ENCODE measurements at places on chromosomes 13 and 19. TPM values are rescaled to one million over a fixed set of nuclear protein-coding genes. Genes with fewer than 3 reads are reported as not detected.

CLDN10 gene
- 1.7 TPM for total RNA-seq

TNFSF9 gene
- 11.3 TPM for total RNA-seq

IL11 gene
- 1.7 TPM for total RNA-seq

OR10H1 gene
- total RNA-seq = not detected

ZNF773 gene
- total RNA-seq = 16.9 TPM

SLC35E1 gene
- 34.9 TPM for total RNA-seq

LYPD4 gene
- not detected for total RNA-seq

PCDH20 gene
- total RNA-seq = 3.1 TPM

CPAMD8 gene
- 0.96 TPM for total RNA-seq

HSPH1 gene
- total RNA-seq = 32.4 TPM

NLRP12 gene
- not detected for total RNA-seq

IGFL1 gene
- not detected for total RNA-seq

C3 gene
- total RNA-seq = 32.8 TPM

CD79A gene
- 0.48 TPM for total RNA-seq

PSG1 gene
- under 0.01 TPM for total RNA-seq

CYP2A6 gene
- total RNA-seq = not detected

RNF225 gene
- total RNA-seq = 3.0 TPM

TRIM13 gene
- 40.9 TPM for total RNA-seq

PSENEN gene
- total RNA-seq = 18.1 TPM

PIN1 gene
- 89.2 TPM for total RNA-seq

CCDC169 gene
- 0.24 TPM for total RNA-seq

IL17D gene
- 0.24 TPM for total RNA-seq

CABP5 gene
- not detected for total RNA-seq

PBX4 gene
- total RNA-seq = 0.21 TPM

CAMSAP3 gene
- total RNA-seq = 12.3 TPM

C13orf42 gene
- not detected for total RNA-seq

COL5A3 gene
- 1.2 TPM for total RNA-seq

ZNF649 gene
- total RNA-seq = 7.0 TPM

FGF14 gene
- not detected for total RNA-seq

CELF5 gene
- under 0.01 TPM for total RNA-seq

BAX gene
- total RNA-seq = 35.0 TPM

DUXA gene
- total RNA-seq = not detected

PRR12 gene
- total RNA-seq = 0.96 TPM

All from tracheal epithelial cell (primary cell).